CD4-positive, alpha-beta T cell treated with Interleukin-4 for 4 hours (primary cell): ENCODE measurements at places on chromosomes 2 and 18.

DNA sequence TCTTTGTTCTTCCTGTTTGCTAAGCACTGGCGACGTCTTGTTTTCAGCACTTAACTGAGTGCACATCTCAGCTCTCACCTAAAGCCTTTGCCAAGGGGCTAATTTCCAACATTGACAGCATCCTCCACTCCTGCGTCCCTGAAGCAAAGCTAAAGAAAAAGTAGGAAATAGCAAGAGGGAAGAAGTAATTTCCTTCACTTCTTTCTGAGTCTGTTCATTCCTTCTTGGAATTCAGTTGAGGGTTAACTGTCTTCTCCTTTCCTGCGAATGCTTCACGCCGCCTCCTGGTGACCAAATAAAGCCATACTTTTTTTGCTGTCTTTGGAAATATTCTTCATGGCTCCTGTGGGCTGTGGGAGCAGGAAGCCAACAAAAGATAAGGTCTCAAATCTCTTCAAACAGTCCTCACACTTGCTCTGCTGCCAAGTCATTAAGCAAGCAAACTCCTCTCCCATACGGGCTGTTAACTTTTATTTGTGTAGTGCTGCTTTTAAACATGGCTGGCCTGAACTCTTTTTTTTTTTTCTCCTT is 100.9 kb downstream of the DPP10 start:
- no peak for DNase-seq

DNA sequence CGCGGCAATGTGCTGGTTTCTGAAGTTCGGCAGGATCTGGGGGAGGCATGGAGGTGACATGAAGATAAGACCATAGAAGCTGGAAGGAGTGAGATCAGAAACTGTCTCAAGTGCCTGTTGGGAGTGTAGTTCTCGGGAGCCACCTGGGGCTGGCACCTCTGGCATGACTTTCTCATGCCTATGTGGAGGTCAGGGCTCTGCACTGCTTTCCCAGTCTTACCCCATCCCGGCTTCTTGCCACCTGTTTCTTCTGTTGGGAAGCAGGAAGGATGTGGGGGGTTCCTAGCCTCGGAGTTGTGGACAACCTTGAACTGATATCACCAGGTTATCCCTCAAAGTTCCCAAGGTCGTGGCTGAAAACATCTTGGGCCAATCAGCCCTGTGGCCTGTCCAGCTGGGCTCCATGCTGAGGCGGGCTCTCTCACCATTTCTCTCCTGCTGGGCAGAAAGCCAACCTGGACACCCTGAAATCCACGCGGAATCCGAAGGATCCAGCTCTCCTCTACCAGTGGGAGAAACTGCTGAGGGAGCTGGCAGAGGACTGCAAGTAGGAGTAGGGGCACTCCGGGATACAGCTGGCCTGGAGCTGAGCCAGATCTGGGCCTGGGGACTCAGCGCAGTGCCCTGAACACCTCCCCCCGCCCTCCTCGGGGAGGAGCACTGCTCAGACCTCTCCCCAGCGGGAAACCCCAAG is 42.5 kb downstream of the FER1L5 start:
- no peak for DNase-seq

DNA sequence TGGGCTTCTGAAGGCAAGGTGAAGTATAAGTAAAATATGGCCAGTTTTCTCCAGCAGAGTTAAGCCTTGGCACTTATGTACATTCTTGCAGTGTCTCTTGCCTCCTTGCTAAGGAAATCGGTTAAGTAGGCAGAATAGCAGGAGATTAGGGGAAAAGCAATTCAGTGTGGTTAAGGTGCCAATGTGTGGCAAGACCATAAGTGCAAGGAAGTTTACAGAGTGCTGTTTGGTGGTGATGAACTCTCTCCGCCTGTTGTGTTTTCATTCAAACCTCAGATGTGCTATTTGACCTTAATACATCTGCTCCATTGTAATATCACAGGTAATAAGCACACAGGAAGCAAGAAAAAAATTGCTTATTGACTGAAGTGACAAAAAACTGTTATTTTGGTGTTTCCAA is 156.1 kb downstream of the MGAT5 start:
- no peak for DNase-seq

GRCh38 chr2:16365366-16365765 is 300.3 kb downstream of the CYRIA start:
- no peak for DNase-seq

- DNase-seq, result no peak
Observed at GRCh38 chr2:40230707-40231432, 221.0 kb downstream of the SLC8A1 start.

DNA sequence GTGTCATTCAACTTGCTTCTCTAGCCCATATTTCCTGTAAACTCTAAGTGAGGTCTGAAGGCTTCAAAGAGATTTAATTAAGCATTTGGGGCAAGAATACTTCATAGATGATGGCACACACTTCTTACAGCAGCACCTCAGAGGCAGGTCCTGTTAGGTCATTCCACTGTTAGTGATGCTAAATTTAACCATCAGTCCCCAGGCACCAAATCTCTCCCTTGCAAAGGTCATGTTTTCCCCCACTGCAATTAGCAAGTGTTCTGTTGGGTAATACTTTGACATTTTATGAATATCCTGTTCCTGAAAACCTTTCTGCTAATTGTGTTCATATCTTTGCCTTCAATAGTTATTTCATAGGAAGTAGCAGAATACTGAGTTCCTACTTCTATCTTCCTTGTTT is 117.0 kb downstream of the STK39 start:
- no peak for DNase-seq

DNA sequence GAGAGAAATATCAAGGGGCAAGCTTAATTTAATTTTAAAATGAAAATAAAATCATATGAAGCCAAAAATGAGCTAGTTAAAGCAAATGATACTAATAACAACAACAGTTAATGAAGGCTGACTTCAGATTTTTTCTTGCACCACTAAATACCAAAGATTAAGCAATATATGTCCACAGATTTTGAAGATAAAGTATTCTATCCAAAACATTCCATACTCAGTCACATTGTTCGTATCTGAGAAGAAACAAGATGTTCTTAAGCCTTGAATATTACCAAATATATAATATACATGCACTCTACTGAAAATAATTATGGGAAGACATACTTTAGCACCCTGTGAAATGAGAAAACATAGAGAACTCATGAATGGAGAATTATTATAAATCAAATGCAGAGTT is 593.3 kb upstream of the SYT4 start:
- no peak for DNase-seq

DNA sequence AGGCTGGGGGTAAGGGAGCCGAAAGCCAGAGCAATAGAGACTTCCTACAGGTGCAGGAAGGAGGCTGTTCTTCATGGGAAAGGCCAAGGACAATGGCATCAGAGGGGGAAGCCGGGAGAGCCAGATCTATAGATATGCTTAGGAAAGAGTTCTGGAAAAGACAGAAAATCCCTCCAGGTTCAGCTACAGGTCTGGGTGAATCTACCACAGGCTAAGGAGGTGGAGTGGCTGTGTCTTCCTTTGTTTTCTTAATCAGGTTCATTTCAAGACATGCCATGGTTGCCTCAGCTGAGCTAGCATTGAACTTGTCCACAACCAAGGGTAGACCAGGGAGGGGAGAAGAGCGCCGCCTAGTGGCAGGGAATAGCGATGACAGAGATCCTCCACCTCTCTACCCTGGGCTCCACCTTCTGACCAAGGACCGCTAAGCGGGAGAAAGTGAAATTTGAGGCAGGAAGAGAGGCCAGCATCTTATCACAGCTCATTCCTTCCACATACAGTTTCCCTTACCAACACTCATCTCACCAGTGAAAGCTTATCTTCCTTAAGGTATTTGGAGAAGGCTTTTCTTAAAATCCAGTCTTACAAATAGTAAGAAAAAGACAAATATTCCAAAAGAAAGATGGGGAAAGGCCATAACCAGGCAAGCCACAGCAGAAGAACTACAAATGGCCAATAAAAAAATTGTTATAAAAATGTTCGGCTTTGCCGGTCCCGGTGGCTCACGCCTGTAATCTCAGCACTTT is 74.2 kb downstream of the VIT start:
- peak; percentile 11 for DNase-seq

DNA sequence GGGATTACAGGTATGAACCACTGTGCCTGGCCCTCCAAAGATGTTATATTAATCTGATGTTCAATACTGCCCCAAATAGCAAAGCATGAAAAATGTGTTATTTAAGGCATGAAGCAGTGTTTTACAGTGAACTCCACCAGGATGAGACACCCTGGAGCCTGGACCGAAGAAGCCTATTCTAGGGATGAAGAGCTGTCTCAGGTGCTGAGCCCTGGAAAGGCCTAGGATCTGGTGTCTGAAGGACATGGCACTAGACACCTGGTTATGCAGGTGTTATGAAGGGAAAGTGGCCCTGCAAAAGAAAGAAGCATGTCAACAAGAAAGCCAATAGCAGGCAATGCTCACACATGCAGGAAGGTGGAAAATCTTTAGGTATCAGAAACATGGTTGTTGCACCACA is 374.4 kb downstream of the CLIP4 start:
- DNase-seq, result no peak

- no peak for DNase-seq
Observed at GRCh38 chr2:48870503-48870902, 115.0 kb upstream of the LHCGR start.

GRCh38 chr2:74887960-74888700 is 54.2 kb downstream of the HK2 start:
- no peak for DNase-seq

DNA sequence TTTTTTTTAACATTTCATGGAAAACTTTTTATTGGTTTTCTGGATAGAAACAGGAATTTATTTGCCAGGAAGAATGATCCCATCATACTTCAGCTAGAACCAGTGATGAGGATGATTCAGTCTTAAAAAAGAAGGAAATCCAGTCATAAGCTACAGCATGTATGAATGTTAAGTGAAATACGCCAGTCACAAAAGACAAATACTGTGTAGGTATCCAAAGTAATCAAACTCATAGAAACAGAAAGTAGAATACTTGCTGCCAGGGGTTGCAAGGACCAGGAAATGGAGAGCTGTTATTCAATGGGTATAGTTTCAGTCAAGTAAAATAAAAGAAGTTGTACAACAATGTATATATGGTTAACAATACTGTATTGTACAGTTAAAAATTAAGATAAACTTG is 21.3 kb downstream of the PSME4 start:
- no peak for DNase-seq

DNA sequence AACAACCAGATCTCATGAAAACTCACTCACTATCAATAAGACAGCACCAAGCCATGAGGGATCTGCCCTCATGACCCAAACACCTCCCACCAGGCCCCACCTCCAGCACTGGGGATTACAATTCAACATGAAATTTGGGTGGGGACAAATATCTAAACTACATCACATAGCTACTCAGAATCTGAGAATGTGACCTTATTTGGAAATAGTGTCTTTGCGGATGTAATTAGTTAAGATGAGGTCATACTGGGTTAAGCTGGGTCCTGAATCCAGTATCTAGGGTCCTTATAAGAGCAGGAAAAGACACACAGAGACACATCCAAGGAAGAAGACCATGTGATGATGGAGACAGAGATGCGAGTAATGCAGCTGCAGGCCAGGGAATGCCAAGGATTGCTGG is 27.5 kb upstream of the REEP1 start:
- DNase-seq, result no peak

GRCh38 chr2:128640166-128640844 is 321.6 kb upstream of the HS6ST1 start:
- no peak for DNase-seq

DNA sequence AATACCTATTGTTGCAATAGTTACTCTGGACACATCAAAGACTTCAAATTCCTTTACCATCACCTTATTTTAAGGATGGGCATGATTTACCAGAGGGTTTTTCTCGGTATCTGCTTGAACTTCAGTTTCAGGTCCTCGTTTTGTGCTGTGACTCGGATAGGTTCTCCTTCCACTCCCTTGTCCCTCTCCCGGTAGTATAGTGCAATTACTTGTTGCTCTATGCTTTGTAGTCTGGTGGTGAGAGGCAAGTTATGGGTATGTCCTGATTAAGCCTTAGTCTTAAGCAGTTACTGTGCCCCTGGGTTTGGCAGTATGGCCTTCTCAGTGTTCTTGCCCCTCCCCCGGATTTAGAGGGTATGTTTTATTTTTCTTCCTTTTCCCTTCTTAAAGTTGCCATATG is 96.6 kb downstream of the RHBDD1 start:
- DNase-seq, result no peak

DNA sequence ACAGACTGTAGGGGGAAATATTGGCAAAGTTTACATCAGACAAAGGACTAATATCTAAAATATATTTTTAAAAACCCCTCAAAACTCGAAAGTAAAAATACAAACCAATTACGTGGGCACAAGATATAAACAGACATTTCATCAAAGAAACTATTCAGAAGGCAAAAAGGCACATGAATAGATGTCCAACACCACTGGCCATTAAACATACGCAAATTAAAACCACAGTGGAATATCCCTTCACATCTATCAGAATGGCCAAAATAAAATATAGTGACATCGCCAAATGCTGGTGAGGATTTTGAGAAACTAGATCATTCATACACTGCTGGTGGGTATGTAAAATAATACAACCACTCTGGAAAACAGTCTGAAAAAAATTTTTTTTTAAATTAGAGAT is 30.6 kb upstream of the PAPOLG start:
- no peak for DNase-seq

DNA sequence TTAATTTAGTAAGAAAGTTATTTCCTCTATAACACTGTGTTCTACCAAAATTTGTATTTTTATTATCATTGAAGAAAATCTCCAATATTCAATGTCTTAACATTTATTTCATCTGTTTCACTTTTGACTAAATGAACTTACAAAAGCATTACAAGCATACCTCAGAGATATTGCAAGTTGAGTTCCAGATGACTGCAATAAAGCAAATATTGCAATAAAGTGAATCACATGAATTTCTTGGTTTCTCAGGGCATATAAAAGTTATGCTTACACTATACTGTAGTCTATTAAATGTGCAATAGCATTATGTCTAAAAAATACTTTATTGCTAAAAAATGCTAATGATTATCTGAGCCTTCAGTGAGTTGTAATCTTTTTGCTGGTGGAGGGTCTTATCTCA is 78.3 kb downstream of the TTC32 start:
- no peak for DNase-seq

DNA sequence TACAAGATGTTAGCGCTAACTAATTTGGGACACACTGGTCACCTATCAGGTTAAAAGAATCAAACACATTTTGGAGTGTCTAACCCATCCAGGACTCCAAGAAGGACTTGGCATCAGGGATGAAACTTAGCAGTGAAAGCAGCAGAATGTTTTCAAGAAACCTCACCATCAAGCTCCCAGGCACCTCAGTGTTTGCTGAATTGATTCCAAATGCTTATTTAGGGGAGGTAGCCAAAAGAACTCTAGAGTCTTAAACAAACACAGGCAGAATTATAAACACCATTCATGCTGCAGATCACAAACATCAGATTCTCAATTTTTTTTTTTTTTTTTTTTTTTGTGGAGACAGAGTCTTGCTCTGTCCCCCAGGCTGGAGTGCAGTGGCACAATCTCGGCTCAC is 122.8 kb upstream of the UXS1 start:
- DNase-seq, result no peak

GRCh38 chr2:11753886-11754699 is 7.7 kb downstream of the LPIN1 start:
- DNase-seq, result peak; percentile 89

GRCh38 chr2:132416723-132417395 is at the start of gene GPR39:
GPR39 (plus strand) TSS chr2:132416805.
- DNase-seq, result no peak

- no peak for DNase-seq
Observed at GRCh38 chr2:110800611-110801402, 68.4 kb downstream of the ACOXL start.

GRCh38 chr2:19120941-19121750 is 237.3 kb downstream of the OSR1 start:
- no peak for DNase-seq
